ENCODE measurements at places on chromosomes 7 and 10.

GRCh38 chr7:114152314-114152938 is 233.6 kb upstream of the PPP1R3A start:
- DNase-seq: no peak

DNA sequence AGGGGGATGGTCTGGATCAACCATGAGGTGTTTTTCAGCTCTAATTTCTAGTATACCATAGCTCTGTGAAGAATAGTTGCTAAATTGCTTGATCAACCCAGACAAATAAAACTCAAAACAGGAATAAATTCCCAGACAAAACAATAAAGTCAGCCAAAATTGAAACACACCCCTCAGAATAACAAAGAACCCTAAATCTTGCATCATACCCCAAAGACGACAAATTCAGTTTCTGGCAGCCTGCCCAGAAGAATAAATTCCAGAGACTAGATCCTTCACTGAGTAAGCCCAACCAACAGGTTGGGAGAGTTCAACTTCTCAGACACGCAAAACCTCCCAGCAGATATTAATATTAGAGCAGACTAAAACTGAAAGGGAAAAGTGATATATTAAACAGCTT is 11.2 kb upstream of the SEM1 start:
- peak; percentile 36 for DNase-seq

- DNase-seq: peak; percentile 42
Measured at GRCh38 chr7:20407585-20408466, 77.1 kb downstream of the ITGB8 start.

- DNase-seq: no peak
Measured at GRCh38 chr7:156198277-156198676, 386.0 kb upstream of the SHH start.

- no peak for DNase-seq
Measured at GRCh38 chr7:157609516-157609915, 272.7 kb downstream of the DNAJB6 start.

- no peak for DNase-seq
Measured at GRCh38 chr7:55170335-55171069, 151.7 kb downstream of the EGFR start.

DNA sequence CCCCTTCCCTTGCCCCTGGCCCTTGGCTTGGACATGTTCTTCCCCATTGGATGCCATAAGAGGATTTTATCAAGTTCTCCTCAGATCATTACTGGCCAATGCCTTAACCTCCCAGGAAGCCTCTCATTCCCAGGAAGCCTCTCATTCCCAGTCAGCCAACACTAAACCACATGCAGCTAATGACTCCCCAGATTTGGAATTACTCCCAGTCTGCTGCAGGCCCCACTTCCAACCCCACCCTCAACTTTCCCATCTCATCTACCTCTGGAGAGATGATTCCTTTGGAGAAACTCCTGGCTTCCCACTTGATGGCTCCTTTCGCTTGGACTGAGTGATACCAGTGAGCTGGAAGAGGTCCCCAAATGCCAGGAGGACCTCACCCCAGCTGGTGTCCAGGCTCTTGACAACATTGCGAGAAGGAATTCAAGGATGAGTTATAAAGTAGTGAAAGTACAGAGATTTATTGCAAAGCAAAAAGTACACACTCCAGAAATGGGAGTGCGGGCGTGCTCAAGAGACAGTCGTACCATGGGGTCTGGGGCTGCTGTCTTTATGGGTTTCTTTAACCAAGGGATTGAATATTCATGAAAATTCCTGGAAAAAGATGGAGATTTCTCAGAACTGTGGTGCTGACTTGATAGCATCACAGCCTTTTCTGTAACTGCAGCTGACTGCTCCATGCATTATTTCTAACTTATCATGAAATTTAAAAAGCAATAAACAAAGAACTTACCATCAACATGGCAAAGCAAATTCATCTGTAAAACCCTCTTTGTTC is 117.2 kb upstream of the ADCY1 start:
- DNase-seq: peak; percentile 86

DNA sequence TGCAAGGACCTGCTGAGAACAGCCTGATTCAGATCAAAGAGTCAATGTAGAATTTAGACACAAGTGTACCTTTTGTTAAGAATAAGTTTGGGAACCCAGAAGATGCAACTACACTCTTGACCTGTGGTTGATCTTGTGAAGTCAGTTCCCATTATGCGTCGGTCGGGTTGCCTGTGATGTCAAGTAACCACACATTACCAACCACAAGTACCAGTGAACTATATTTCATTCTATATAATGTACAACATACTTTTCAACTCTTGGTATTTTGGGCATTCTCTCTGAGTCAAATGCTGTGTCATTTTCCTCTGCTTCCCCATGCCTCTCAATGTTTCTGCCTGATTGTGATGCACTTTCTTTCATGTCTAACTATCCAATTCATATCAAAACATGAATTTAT is 426.2 kb downstream of the ETV1 start:
- peak; percentile 7 for DNase-seq

GRCh38 chr7:155741082-155741481 is 71.2 kb downstream of the SHH start:
- DNase-seq: no peak

DNA sequence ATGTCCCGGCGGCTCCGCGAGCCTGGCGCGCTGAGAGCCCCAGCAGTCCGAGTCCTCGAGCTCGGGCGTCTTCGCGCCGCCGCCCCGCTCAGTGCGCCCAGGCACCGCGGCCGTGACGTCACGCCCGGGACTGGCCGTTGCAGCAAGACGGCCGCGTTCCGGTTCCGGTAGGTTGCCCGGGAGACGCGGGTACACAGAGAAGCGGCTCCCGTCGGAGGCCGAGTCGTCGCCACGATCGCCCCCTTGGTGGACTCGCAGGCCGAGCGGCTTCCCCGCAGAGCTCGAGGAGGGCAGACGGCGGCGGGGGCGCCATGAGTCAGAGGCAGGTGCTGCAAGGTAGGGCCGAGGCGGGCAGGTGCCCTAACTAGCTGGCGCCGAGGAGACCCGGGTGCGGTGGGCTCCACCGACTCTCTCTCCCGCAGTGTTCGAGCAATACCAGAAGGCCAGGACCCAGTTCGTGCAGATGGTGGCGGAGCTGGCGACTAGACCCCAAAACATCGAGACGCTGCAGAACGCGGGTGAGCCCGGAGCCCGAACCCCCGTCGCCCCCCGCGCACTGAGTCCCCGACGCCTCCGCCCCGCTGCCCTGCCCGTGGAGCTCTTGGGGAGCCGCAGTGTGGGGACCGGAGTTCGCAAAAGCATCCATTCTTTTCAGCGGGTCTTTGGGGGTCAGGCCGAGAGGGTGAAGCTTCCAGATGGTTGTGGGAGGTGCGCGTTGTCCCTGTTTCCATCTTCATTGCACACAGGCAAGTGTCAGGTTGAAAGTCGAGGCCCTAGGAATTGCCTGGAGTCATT is at the start of gene SPAG6:
SPAG6 (plus strand) TSS at position 196 of the 795 bp plus-strand sequence; CDS start at position 312, 116 bp downstream.
- peak; percentile 26 for DNase-seq

DNA sequence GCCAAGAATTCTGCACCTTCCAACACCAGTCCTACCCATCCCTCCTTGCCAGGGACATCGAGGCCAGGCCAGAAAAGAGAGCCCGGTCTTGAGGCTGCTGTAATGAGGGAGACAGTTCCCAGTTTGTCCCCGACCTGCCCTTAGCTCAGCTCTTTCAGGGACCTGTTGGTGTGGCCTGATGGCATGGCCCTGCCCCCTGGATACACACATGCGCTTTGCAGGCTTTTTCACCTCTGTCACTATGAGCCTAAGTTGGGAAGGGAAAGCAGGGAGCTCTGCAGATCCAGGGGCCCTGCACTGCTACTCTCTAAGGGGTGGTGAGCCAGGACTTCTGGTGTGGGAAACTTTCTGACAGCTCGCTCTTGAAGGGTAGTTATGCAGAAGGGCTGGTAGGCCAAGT is 2.1 kb downstream of the SCD start:
- DNase-seq: no peak

GRCh38 chr10:84173501-84173929 is at the start of gene GPR15LG:
Gene GPR15LG, plus strand, starts transcription at chr10:84173801. Its CDS starts 51 bp downstream, at chr10:84173852.
- no peak for DNase-seq

DNA sequence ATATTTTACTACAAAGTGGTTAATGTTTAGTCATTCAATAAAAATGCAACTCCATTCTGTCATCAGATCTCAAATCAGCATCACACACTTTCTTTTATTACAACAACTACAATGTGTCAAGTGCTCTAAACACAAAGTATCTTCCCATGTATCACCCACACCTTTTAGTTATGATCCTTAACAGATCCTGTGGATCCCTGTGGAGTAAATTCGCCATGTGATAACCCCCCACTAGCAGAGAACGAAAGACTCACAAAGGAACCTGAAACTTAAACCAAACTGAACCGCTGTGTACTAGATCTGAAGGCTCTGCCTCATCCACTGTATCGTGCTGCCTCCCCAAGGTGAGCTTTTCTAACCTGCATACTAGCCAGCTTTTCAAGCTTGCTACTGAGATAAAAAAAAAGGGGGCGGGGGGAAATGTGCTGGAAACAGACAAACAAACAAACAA is 1.7 kb downstream of the DPY19L1 start:
- DNase-seq: peak; percentile 61

- no peak for DNase-seq
Measured at GRCh38 chr7:113143486-113144257, 25.3 kb upstream of the SMIM30 start.

DNA sequence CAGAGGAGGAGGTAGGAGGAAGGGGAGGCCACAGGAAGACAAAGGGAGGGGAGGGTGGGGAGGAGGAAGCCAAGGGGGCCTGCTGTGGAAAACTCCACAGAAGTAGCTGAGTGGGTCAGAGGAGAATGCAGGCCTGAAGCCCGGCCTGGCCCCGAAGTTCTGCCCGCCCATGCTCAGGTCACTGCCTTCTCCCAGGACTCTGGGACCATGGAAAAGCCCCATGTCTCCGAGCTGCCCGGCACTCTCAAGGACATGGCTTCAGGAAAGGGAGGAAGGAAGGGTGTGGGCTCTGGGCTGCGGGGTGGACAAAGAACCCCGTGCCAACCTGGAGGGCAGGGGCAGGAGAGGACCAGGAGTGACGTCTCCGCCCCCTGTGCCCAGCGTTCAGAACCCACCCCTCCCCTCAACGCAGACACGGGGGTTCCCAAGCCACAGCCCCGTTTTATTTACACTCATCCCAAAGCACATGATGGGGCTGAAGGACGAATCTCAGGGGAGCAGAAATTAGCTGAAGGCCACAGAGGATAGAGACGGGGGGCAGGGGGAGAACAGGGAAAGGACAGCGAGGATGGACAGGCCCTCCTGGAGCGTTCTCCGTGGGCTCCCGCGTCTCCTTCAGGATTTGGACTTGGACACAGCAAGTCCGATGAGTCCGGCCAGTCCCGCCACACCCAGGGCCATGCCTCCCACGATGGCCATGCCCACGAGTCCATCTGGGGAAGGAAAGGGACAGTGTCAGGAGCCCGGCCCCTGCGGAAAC is 1.8 kb upstream of the CLDN15 start:
- DNase-seq: no peak

- no peak for DNase-seq
Measured at GRCh38 chr10:17024461-17024860, 105.2 kb downstream of the CUBN start.

DNA sequence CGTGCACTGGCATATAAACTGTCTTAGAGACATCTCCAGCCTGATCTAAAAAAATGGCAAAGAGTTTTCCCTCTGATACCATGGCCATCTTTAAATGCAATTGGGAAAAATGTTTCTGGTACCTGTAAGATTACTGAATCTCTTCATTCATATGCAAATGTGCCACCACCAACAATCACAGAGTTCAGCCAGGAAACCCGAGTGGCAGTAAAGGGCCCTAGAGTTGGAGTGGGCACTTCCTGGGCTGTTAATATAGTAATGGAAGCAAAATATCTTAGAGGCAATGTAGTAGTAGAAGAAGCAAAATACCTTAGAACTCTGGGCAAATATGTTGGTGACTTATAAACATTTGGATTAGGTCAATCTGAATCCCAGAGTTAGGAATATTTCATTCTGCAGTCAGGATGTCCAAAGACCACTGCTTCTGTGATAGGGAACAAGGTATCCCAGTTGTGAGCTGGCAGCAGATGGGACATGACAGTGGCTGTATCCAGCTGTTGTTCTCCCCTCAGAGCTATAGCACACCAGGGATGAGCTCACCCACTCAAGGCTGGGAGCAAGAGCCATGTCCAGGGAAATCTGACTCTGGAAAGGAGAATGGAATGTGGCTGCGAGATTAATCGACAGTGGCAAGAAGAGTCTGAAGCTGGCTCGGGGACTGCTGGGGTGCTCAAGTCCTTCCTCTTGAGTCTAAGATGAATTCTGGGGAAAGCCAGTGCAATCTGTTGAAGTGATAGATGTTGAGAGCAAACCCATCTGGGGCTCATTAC is 332.1 kb downstream of the PHTF2 start:
- peak; percentile 49 for DNase-seq

- peak; percentile 61 for DNase-seq
Measured at GRCh38 chr7:91351374-91351773, 87.1 kb downstream of the FZD1 start.

GRCh38 chr10:17381502-17382142 is 72.8 kb downstream of the ST8SIA6 start:
- DNase-seq: no peak

- peak; percentile 66 for DNase-seq
Measured at GRCh38 chr10:128625926-128626325, 499.7 kb upstream of the MKI67 start.

- no peak for DNase-seq
Measured at GRCh38 chr10:130994845-130995244, 316.7 kb downstream of the TCERG1L start.

DNA sequence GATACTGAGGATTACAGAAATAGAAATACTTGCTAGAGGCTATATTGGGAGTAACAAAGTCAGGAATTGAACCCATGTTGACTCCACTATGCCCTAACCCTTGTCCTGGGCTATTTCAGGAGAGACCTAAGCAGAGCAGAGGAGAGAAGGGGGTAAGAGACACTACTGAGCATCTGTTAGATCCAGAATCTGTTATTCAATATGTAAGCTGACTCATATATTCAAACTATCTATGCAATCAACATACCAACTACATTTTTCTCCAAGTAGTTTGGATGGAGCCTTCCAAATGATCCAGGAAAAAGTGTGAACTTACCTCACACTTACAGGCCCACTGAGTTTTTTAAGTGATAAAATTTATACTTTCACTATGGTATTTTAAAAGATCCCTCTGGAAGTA is 216.1 kb downstream of the IMMP2L start:
- DNase-seq: no peak

DNA sequence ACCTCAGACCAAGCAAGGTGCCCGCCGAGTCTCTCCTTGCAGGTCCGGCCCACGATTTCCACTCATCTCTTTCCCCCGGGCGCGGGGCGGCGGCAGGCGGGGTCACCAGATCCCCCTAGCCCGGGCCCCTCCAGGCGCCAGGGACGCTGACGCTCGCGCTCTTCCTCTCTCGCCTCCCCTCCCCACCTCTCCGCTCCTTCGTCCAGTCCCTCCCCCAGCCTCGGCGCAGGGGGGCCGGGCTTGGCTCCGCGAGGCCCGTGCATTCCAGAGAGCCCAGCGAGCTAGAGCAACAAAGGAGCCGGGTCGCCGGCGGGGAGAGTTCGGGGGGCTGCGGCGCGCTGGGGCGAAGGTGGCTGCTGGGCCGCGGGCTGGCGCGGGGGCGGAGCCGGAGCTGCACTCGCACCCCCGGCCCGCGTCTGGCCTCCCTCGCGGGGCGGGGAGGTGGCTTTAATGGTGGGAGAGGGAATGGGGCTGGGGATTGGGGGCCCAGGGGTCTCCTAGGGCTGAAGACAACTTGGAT is at the start of gene SMO:
SMO (plus strand) TSS at position 262 of the 520 bp plus-strand sequence. CDS start 519 bp downstream, outside the sequence.
- DNase-seq: peak; percentile 75

- no peak for DNase-seq
Measured at GRCh38 chr10:1392127-1392526, 335.9 kb downstream of the WDR37 start.
